Ammon's horn (tissue), 1 donor: ENCODE measurements at places on chromosomes 5 and 9.

GRCh38 chr5:68122439-68123328, 92.9 kb upstream of the PIK3R1 start:
- no peak for DNase-seq

DNA sequence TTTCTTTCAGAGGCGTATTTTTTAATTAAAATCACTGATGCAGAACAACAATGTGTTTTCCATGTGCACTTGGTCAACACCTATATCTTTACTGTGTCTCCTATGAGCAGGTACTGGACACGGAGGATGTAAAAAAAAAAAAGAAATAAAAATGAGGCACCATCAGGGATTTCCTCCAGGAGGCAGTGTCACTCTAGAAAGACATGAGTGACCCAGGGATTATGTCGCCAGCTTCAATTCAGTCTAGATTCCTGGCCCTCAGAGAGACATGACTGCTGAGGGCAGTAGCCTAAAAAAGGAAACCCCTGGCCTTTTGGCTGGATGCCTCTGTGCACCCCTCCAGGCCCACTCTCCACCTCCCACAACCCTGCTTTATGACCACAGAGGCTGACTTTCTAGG, 18.3 kb upstream of the IL33 start:
- no peak for DNase-seq

- no peak for DNase-seq
These were observed 276.6 kb downstream of the ICE1 start for GRCh38 chr5:5699062-5699461.

DNA sequence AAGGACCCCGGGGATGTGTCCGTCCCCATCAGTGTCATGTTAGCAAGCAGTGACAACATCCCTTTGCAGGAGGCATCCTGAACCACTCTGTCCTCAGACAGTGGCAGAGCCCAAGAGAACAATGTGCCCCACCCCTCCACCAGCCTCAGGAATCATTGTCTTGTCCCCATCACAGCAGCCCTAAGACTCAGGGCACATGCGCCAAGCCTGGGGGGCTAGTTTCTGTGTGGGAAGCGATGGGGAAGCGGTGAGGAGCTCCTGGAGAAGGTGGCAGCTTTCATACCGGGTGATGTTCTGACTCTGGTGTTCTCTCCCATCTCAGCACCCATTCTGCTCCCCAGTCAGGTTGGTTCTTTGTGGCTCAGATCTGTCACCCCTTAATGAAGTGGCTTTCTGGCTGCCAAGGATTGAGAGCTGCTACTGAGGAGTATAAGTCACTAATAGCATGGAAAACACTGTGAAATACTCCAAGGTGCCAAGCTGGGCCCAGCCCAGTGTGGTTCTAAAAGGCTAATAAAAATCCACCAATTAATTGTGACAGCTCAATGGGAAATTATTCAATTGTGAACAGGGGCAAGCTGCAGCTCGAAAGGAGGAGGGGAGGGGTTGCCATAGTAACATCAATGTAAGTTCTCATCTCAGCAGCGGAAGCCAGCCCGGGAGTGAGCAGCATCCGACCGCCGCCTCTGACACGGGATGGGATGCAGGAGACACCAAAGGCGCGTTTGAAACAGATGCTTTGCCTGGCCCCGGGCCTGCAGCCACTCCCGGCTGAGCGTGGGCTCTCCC, 4.7 kb downstream of the QRFP start:
- peak; percentile 70 for DNase-seq

DNA sequence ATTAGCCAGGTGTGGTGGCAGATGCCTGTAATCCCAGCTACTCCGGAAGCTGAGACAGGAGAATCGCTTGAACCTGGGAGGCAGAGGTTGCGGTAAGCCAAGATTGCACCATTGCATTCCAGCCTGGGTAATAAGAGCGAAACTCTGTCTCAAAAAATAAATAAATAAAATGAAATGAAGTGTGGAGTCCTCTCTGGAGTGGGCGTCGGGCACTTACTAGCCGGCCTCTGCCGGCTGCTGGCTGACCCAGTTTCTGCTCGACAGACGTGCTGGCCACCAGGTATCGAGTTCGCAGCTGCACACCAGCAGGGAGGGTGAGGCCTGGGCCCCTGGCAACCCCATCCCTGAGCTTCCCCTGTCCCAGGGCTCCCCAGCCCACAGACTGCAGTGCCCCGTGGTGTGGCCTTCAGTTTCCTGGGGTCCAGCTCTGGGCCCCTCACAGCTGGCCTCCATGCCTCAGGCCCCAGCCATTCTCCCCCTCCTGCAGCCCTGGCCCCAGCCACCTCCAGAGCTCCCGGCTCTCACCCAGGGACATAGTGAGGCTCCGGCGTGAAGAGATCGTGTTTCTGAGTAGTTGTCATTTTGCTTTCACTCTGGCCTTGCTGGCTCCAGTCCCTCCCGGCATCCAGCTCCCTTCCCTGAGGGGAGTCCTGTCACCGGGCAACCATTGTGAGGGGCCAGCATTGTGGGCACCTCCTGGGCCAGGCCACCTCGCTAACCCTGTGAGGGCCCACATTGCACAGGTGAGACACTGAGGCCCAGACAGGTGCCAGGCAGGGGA, 3.8 kb upstream of the STPG3 start:
- DNase-seq: no peak

DNA sequence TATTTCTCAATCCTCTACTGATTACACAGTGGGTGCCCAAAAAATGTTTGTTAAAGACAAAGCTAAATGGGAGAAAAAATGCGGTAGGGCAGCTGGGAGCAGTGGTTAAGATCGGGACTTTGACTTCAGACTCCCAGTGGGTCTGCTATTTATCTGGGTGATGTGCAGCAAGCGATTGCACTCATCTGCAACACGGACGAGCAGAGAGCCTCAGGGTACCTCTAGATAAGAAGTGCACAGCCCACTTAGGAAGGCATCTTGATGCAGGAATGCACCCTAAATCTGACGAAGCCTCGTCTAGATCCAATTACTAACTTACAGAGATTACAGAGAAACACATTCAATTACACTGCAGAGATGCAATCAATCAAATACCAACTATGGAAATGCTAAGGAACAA, 4.0 kb downstream of the MAPK9 start:
- no peak for DNase-seq

GRCh38 chr5:69167929-69168328, 979 bp downstream of the CCNB1 start:
- no peak for DNase-seq

- no peak for DNase-seq
These were observed 45.7 kb upstream of the CTXN3 start for GRCh38 chr5:127602896-127603844.

DNA sequence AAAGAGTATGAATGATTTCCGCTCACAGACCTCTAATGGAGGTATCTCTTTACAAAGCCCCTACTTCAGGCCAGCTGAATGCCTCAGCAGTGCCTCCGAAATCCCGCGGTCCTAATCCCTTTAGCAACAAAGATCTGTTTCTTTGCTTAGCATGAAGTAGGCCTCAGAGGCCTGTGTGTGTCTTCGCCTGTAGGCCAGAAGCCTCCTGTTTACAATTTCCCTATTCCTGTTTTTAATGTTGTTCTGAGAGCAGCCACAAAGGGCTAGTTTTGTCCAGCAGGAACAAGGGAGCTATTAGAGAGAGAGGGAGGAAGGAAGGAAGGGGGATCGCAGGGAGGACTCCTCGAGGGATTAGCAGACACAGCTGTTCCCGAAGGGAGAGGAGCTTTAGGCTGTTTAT, 166.4 kb upstream of the SPRY4 start:
- peak; percentile 81 for DNase-seq

- DNase-seq: peak; percentile 25
These were observed 49.2 kb downstream of the EQTN start for GRCh38 chr9:27247756-27248155.

DNA sequence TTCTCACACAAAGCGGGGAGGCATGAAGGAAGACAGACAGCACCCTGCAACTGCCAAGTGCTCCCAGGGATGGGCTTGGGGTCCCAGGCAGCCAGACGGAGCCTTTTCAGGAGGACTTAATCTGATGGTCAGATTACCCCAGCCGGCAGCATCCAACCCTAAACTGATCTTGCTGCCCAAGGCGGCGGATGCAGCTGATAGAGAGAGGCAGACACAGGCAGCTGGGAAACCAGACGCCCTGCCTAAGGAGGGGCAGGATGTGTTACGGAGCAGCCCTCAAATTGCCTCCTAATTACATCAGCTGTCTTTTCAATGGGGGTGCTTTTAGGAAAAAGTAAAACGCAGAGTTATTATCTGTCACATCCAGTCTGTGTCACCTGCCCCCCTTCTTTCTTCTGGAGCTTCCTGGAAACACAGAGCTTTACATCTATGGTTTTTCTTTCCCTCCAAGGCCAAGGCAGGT, 190.9 kb upstream of the PANK3 start:
- DNase-seq: no peak

DNA sequence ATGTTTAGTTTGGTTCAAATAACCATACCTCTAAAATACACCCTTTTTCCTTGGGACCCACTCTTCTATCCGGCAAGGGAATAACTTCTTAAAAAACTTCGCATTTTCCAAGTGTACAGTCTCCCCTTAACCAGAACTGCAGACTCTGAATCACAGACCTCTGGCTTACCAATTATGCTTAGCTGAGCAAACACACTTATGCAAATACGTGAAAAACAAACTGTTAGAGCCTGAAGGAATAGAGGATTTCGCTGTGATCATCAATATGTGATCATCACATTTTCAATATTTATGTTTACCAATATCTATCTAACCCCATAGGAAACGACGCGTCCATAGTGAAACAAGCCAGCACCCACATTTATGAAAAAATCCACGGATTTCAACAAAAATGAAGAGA, 1.3 kb downstream of the LPAR1 start:
- no peak for DNase-seq

GRCh38 chr5:170971-171800, 20.1 kb upstream of the LRRC14B start:
- no peak for DNase-seq

DNA sequence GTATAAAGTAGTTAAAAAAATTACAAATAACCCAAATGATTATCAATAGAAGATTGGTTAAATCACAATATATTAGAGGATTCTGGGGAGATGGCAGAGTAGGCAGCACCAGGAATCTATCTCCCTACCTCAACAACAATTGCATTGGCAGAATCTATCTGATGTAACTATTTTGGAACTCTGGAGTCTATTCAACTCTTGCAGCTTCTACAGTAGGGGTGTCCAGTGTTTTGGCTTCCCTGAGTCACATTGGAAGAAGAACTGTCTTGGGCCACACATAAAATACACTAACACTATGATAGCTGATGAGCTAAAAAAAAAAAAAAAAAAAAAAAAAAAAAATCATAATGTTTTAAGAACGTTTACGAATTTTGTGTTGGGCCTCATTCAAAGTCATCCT, 29.2 kb upstream of the ECM2 start:
- no peak for DNase-seq

GRCh38 chr5:125032286-125032685, 285.8 kb upstream of the ZNF608 start:
- DNase-seq: no peak

GRCh38 chr5:130270786-130271185, 366.5 kb downstream of the CHSY3 start:
- DNase-seq: no peak

DNA sequence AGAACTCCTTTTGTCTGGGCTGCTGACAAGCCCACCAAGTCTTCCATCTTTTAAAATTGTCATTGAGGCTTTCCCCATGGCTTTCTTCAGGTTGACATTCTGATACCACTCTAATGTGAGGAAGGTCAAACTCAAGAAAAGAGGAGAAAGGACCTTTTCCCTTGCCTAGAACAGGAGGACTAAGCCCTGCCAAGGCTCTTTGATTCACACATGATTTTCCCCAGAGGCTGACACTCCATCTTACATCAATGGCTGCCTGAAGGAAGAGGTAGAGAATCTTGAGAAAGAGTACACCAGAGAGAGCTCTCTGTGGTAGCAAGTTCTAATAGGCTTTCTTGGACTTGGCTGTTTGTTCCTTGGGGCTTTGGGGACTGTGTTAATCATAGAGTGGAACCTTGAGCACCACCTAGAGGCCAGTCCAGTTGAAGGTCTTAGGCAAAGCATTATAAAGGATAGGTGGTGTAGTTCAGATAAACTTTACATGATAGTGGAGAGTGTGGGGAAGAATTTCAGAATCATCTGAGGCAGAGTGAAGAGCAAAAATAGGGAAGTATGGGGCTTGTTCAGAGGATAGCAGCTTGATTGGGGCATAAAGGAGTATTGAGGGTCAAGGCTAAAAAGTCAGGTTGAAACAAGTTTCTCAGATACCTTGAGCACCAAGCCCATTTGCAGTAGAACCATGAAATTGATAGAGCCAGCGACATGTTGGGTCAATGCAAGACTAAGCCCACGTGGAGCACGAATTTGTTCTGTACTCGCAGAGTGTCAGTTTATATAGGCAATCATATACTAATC, 36.7 kb downstream of the NDFIP1 start:
- DNase-seq: peak; percentile 79

DNA sequence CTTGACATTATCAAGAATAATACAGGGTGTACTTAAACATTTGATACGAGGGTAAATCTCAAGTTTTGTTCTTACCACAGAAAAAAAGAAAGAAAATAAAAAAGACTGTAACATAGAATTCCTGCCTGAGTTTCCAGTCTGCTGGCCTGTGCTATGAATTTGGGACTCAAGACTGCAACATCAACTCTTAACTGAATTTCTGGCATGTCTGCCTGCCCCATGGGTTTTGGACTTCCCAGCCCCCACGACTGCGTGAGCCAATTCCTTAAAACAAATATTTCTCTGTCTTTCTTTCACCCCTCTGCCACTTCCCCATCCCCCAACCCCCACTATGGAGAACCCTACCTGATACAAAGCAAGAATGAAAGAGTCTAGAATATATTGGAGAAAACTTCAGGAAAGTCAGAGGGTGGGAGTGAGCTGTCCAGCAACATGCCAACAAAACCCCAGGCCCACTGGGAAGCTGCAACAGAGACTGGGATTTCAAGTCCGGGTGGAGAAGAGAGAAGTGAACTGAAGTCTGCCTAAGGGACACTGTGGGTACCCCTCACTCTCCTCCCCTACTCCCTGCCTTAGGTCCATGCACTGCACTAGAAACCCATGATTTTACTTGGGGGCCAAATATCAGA, 43.0 kb downstream of the MARCHF3 start:
- no peak for DNase-seq

DNA sequence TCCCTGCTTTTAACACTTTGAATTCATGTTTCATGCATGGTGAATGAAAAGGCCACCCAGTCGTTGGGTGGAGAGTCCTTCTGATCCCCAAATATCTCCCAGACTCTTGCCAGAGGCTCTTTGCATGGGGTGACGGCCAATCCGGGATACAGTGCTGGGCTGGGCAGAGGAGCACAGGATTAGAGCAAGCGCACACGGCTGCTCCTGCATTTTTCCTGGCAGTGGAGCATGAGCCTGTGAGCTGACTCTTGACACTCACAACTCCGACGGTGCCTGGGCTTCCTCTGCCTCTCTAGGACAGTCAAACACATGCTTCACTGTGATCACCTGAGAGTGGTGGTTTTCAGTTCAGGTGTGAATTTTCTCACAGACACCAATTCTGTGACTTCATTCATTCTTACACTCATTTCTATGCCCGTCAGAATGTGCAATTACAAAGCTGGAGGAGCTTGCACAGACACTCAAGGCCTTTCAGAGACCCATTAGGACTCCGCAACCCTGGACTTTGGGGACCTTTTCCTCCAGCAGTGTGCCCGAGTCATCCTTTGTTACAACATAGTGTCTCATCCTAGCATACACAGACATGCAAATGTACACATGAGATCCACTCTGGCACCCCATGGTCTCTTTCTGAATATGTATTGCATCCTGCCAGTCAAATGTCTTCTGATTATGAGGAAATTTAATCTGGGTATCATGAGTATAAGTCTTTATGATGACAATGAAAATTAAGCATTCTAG, 206.6 kb downstream of the ICE1 start:
- DNase-seq: no peak

- DNase-seq: peak; percentile 18
These were observed 4.0 kb upstream of the FCHO2 start for GRCh38 chr5:72951671-72952468.
